HAP-1 (cell line): ENCODE measurements at places on chromosomes 5 and 9.

GRCh38 chr5:114957384-114957783 is 212.3 kb downstream of the TRIM36 start:
- DNase-seq = no peak

DNA sequence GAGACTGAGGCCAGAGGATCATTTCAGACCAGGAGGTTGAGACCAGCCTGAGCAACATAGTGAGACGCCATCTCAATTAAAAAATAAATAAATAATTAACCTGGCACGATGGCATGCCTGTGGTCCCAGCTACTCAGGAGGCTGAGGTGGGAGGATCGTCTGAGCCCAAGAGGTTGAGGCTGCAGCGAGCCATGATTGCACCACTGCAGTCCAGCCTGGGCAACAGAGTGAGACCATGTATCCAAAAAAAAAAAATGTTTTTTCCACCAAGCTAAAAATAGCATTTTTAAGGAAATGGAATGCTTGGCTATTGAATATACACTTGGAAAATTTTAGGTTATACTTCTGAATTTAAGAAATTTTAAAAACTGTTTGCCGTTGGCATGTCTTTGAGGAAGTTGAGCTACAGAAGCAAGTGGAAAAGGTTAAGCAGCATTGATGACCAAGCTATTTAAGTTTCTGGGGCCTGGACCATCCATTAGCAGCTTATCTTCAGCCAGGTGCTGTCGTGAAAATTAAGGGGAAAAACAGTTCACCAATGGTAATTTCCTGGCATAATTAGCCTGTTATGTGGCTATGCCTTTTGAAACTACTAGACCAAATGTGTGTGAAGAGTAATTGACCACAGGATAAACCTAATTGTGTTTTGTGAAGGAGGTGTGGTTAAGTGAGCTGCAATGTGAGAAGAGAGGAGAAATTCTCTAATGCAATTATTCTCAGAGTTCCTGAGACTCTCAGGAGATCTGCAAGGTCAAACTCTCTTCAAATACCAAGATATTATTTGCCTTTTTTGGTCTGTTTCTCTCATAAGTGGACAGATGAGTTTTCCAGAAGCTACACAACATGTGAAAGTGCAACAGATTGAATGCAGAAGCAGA is 21.0 kb downstream of the F2R start:
- DNase-seq = no peak

DNA sequence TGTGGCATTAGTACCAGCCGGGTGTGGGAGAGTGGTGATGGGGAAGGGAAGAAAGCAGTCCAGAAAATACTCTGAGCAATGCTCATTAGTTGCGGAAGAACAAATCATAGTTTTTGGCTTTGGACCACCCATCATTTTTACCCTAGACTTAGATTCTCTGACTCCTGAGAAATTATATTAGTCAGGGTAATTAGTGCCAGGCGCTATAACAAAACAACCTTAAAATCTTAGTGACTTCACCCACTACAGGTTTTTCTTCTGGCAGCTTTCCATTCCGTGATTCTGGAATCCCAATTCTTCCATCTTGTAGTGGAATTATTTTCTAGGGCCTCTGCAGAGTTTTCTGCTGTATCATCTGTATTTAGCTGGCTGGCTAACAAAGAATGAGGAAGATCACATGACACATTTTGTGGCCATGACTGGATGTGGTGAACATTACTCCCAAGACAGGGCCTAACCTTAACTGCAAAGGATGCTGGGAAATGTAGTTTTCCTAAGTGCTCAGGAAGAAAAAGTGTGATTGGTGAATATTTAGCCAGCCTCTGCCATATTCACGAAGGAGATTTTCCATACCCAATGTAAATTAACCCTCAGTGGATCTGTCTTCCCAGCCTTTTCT is 373.0 kb upstream of the MEF2C start:
- DNase-seq = no peak

DNA sequence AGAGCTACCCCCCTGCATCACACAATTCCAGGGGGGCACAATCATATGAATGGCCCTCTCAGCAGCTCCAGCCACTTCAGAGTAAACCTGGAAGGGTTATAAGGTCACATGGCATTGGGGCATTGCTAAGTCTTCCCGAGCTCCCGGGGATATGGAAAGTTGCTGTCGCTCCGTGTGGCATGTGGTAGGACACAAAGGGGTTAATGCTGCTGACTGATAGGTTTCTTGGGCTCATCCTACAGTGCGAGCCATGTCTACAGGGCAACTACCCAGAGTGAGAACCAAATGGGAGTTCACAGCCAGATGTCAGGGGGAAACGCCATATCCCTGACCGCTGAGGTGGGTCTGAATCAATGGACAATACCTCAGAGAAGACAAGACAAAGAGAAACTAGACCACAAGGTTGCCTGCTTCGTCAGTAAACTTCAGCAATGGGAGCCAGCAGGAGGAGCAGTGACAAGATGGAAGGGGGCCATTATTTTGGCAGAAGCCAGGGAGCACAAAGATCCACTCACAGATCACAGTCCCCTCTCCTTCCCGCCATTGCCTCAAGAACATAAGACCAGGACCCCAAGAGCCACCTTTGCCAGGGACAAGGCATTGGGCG is 52.4 kb upstream of the SHISAL2B start:
- DNase-seq = no peak

- DNase-seq = no peak
Observed at GRCh38 chr9:114560956-114561355, 26.6 kb upstream of the ATP6V1G1 start.

DNA sequence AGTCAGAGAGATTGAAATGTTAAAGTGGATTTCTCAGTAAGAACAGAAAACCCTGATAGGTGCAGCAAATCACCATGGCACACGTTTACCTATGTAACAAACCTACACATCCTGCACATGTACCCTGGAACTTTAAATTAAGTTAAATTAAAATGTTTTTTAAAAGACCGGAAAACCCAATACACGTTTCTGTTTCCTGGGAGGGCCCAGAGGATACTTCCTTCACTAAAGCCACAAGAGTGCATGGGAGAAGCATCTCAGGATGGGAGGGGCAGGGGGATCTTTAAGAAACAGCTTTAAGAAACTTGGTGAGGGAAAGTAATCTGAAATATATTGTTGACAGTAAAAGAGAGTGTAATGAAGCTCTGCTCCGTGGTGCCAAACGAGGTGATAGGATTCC is 164.7 kb upstream of the PTGER4 start:
- no peak for DNase-seq

DNA sequence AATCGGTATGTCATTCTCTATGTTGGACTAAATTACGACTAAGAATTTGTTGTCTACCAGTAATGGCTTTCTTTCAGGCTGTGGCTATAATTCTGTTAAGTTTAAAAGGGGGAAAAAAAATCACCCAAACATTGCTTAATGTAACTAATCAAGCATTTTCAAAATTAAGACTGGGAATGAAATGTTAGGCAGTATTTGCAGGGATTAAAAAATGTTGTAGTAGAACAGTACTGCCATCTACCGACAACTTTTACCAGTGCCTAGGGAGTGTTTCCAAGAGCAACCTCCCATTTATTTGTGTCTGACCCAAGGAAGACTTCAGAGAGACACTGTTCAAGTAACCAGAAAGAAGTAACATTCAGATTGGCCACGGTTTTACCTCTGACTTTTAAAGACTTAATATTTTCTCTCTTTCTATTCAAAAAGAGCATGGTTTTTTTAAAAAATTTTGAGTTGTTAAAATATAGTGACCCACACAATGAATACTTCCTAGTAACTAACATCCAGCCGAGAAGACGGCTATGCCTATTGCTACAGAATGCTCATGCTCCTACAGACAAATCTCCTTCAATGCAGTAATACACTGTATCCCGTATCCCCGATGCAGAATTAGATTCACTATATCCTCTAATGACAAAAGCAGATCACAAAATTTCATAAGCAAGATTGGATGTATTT is 92.4 kb downstream of the ARL15 start:
- DNase-seq = peak; percentile 63

DNA sequence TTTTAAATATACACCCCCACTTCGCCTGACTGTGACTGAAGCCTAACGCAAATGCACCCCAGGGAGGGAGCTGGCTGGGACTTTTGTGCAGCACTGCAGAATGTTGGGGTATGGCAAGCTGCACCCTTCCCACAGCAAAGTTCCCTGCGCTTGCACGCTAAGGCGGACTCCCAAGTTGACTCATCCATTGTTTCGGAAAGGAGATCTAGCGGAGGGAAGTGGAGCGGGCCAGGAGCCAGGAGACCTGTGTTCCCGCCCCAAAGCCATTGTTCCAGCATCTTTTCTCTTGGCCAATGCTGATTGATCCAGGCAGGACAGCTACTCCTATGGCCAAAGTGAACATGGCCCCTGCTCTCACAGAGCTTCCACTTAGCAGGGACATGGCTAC is 202.9 kb downstream of the AOPEP start:
- DNase-seq = no peak

GRCh38 chr5:3190930-3191329 is 404.7 kb upstream of the IRX1 start:
- no peak for DNase-seq

GRCh38 chr5:54177058-54177457 is 133.3 kb downstream of the ARL15 start:
- DNase-seq = no peak

- DNase-seq = no peak
Observed at GRCh38 chr5:32099486-32100035, 74.6 kb downstream of the GOLPH3 start.

- no peak for DNase-seq
Observed at GRCh38 chr9:36268007-36268427, 9.8 kb upstream of the GNE start.

- DNase-seq = no peak
Observed at GRCh38 chr5:153523211-153523610, 32.7 kb downstream of the GRIA1 start.

DNA sequence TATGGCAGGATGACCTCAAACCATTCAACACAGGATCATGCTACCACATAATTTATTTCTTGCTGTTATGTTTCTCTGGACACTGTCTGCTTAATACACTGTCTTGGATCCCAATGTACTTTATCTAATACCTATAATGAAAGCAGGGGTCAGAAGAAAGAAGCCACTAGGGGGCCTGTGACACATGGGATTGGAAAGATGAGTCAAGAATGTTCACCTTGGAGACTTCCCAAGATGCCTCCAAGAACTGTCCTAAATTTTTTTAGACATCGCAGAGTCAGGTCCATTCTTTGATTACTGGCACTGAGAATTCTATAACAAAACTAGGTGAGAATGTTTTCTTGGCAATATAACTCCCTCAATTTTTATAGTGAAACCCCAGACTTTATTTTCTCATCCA is 305.8 kb upstream of the SMARCA2 start:
- DNase-seq = peak; percentile 7

DNA sequence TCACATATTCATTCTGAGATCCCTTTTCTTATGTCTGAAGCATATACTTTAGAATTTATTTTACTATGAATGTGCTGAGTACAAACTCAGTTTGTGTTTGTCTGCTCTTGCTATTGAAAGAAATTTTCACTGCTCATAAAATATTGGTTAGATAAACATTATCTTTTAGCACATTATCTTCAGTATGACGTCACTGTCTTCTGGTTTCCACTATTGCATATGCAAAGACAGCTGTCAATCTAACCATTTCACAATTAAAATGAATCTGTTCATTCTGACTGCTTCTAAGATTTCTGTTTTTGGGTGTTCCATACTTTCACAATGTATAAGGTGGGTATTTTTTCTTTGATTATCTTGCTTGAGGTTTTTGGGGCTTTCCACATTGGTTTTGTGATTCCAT is 526.2 kb upstream of the CDH6 start:
- no peak for DNase-seq

GRCh38 chr9:121857928-121858327 is 206.5 kb downstream of the DAB2IP start:
- DNase-seq = no peak

DNA sequence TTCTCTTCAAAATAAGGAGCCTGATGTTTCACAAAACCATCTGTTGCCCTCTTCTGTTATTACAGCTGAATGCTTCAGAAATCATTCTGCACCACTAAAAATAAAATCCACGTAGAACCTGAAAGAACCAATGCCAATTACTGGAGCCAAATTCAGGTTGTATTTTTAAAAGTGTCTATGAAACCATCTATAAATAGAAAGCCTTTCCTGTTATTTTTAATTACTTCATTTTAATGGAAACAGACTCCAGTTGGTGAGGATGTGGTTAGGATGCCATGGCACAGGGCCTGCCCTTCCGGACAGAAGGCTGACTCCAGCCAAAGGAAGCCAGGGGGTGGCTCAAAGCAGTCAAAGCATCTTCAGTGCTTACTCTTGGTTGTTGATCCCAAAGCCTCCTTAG is 119.8 kb downstream of the TENT4A start:
- DNase-seq = no peak

- no peak for DNase-seq
Observed at GRCh38 chr5:158538506-158539074, 561.1 kb downstream of the EBF1 start.
